Fibroblast of skin of right biceps (primary cell): ENCODE measurements at places on chromosomes 5 and 9.
A peak's percentile ranks its signal among the peaks of the same experiment; 100 is the strongest.

- no peak for DNase-seq
Measured at GRCh38 chr5:102747386-102748166, 7.5 kb upstream of the PAM start.

DNA sequence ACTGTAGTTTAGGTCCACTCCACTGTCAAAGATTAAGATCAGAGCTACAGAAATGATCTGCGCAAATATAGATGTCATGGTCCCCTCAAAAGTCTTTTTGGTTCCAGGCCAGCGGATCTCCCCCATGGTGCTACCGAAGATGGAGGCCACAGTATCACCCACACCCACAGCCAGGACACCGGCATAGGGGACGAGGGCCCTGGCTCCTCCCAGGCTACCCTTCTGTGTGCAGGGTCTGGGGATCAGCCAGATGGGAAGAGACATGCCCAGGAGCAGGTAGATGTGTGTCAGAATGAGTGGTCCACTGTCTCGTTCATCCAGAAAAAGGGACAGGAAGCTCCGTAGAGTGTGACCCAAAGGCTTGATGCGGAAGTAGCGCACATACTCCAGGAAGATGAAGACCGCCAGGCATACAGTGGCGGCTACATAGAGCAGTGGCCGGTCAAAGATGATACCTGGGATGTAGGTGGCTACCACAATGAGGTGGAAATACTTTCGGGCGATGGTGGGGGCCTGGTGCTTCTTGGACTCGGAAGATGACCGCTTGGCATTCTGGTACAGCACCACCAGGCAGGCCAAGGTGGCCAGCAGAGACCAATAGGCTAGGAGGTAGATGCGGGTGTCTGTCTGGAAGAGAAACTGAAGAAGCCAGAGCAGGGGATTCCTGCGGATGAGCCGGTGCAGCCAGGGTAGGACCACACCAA is 1.5 kb downstream of the DOLK start:
- no peak for DNase-seq

DNA sequence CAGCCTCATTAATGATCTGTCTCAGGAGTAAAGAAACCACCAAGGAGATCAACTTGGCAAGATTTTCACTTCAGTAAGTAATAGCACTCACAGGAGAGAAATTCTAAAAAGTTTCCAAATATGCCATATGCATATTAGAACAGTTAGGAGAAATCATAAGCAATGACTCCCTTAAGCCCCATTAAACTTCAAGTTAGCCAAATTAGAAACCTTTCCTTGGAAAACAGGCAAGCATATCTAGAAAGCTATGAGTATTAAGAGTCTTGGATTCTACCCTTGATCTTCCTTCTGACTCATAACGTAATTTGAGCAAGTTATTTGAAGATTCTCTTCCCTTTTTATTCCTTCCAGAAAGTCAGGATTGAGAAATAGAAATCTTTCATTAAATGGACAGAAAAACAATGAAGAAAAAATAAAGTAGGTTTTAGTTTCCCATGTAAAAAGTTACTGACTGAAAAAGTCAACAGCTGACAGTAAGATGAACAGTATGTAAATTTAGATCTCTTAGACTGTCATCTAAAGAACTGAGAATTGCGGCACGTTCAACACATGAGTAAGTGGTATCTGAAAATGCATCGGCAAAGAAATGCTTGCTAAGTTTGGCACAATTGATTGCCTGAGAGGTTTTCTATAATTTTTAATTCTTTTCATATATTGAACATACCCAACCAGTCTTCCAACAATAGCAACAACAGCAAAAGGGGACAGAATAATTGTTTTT is 565.7 kb upstream of the FTMT start:
- peak; percentile 53 for DNase-seq

DNA sequence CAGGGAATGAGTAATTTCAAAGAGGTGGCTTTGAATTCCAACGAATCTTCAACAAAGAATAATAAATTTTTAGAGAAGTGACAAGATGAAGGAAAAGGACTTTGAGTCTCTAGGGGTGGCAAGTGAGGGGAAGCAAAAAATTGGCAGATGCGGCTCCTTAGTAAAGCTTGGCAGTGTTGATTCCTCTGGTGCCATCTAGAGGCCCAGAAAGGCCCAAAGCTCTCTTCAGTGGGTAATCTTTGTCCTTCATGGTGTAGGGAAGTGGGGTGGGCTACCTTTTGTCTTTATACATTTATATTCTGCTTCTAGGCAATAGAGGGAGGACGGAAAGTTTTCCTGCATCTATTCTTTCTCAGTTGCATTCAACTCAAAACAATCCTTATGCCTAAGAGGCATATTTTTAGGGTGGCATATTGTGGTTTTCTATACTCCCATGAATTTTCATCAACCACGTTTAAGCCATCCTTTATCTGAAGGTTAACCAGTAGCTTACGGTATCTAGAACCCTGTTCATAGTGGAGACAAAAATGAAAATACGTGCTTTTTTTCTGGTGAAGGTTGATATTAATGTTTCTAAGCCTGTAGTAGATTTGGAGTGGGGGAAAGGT is 17.5 kb upstream of the ROPN1L start:
- peak; percentile 39 for DNase-seq

- DNase-seq = peak; percentile 76
Measured at GRCh38 chr5:167916706-167917105, 374.7 kb upstream of the WWC1 start.

DNA sequence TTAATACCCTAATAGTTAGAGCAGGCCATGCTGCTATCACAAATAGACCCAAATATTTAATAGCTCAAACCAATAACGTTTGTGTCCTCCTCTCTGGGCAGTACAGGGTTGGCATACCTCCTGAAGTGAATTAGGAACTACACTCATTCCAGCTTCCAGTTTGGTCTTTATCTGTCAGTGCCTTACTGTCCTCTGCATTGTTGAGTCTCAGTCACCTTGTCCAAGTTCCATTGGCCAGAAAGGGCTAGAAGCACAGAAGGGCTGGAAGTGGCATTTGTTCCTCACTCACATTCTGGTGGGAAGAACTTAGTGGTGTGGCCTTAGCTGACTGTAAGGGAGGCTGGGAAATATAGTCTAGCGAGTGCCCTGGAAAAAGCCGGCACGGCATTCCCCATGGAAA is 11.2 kb downstream of the FXN start:
- no peak for DNase-seq

DNA sequence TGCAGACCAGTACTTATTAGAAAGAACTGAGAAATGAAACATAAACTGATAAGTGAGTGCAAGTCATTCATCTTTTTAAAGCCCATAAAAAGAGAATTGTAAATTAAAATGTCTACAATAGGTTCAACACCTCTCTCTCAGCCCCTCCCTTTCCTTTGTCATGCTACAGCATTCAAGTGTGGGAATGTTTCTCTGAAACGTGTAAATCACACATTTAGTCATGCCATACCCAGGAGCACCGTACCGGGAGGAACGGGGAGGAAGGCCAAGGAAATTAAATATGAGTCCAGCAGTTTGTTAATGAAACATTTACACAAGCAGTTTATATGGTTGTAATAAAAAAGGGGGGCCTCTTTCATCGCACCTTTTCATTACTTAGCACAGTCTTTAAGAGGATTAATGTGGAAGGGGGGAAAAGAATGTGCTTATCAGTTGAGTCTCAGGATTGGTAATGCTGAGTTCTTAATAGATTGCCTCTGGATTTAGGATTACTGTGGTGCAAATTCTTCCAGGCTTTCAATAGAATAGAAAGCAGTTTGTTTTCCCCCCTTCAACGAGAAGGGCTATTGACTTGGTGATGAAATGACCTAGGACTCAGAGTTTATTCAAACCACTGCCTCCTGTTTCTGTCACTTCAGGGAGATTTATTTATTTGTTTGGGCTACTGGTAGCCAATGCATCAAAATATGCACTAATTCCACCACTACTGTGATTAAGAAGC is 176.0 kb upstream of the ZNF608 start:
- no peak for DNase-seq

DNA sequence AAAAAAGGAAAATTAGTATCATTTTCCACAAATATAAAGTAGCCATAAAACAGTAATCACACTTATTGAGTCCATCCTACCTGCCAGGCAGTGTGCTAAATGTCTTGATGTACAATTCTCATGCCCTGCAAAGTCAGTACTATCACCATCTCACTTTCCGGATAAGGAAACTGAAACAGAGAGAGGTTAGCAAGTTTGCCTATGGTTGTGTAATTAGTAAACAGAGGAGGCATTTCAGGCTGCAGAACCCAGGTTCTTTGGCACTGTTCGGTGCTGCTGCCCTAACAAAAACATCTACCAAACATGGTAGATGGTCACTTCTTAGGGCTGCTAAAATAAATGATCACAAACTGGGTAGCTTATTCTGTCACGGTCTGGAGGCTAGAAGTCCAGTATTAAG is 22.6 kb downstream of the PLAC8L1 start:
- DNase-seq = no peak

DNA sequence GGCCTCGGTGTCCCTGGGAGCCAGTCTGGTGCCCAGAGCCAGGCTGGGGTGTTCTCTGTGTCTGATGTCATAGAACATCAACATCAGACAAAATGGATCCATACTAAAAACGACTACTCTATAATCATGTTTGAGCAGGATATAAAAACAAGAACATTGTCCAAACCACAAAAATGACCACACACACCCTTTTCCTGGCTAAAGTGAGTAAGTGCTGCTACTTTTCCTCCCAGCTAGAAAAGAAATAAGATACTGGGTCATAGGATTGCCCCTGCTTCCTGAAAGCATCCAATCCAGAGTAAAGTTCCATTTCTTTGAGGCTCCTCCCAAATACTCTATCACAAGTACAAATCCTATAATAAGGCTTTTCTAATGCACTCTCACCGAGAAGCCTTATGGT is 19.7 kb upstream of the TRAF1 start:
- peak; percentile 43 for DNase-seq

DNA sequence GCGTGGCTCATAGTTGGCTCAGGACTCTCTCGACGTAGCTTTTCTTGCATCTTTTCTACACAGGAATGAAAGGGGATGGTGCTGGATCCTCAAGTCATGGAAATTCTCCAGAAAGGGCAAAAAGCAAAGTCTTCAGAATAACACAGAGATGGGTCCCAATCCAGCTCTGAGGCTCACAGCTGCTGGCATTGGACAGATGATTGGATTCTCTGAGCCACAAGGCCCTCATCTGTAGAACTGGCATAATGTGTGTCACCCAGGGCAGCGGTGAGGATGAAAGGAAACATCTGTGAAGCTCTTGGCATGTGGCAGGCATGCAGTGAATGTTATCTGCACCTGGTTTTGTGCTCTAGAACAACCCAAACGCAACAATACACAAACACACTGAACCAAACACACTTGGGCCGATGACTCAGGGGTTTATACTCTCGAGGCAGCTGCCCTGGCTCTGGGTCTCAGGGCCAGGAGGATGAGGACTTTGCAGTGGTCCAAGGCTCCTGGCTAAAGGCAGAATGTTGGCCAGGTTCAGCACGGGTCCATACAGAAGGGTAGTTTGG is 64.0 kb upstream of the UBTD2 start:
- no peak for DNase-seq

- no peak for DNase-seq
Measured at GRCh38 chr5:69007163-69007562, 86.7 kb upstream of the SLC30A5 start.

DNA sequence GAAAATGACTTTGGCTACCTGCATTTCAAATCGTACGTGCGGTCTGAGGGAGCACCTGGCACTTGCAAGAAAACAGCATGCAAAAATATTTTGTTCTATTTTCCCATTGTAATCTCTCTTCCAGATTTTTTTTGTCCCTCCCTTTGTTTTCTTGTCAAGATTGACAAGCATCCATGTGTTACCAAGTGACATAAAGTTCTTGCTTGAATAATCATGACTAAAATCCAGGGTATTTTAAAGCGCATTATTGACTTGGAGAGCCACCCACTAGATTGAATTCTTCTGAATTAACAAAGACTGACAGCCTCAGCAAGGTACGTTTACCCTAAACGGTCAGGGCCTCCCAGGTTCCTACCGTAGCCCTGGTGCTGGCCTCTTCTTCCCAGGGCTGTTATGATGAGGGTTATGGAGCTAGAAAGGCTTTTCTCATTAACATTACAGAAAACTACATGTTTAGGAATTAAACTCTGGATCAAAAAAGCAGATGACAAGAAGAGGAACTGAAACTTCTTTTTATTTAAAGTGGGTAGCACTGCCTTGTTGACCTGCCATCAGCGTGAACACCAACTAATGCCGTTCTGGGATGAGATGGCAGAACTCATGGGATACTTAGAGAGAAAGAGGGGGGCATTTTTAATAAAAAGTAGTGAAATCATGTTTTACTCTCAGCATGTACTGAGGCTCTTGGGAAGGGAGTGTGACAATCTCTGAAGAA is 297.0 kb downstream of the EFNA5 start:
- no peak for DNase-seq

DNA sequence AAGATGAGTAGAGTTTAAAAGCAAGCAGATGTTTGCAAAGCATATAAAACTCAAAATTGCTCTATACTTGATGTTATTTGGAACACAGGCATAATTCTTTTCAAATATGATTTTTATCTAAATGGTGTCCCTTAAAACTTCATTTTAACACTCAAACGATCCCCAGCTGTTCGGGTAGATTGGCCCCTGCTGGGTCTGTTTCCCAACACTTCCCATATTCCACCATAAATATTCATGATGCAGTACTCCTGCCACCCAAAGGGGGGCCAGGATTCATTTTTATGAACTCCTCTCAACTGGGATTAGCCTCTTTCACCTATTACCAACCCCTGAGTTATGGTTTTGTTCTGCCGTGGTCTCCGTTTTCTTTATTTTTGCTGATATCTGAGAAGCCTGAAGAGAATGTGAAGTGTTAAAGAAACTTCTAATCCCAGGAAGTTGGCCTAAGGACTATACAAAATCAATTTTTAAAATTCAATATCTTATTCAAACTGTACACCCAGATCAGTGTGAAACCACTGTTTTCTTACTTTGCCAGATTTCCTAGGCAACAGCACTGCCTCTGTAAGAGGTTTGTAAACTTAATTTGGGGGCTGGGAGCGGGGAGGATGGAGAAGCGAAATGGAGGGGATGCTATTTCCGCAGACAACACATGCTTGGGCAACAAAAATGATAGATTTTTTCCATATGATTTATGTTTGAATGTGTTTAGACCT is 384.1 kb downstream of the DMRT2 start:
- no peak for DNase-seq

DNA sequence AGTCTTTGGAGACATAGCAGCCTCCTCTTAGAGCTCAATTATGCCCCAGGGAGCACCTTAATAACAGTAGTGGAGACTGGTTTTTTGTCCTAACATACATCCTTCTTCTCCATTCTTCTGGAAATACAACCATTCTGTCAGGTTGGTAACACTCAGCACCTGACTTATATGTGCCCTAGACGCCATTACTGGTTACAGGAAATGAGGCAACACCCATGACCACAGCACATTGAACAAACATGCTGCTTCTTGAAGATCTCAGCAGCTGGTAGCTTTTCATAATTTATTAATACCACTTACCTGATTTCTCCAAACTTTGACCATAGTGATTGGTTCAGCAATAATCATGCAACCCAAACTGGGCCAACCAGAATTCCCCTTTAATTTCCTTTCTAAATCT is 25.1 kb upstream of the TRPM3 start:
- DNase-seq = no peak

DNA sequence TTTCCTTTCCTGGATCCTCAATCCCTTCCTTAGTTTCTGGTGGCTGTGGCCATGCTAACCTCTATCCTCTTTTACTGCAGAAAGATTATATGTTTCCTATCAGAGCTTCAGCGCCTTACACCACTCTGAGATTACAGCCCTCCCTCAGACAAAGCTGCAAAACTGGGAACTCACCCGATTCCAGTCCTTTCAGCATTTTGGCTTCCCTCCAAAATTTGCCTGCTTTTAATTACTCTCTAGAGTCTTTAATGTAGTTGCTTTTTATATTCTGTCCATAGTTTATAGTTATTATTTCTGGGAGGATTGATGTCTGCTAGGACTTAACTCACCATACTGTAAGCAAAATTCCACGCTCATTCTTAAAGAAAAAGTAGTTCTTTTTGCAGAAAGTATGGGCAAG is 110.2 kb downstream of the NSG2 start:
- no peak for DNase-seq

GRCh38 chr5:35920890-35921289 is 17.5 kb downstream of the CAPSL start:
- DNase-seq = peak; percentile 44
